ENCODE measurements at places on chromosomes 16 and 17.

- DNase-seq, result no peak
Observed at GRCh38 chr16:65489531-65490023, 367.7 kb upstream of the CDH11 start.

DNA sequence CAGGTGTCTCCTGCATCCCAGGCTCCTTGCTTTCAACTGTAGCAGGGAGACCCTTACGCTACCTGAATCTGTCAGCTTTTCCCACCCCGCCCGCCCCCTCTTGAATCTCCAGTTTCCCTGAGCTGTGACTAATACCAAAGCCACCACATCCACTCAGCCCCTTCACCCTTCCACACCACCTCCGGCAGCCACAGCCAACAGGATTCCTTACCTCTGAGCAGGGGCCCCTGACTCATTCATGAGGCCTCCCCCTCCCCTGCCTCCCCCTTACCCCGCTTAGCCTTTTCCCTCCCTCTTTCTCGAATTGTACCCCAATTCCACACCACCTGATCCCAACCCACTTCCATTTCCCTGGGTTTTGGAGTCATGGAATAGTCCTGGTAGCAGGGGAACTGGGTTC is 2.3 kb downstream of the STX1B start:
- no peak for DNase-seq

GRCh38 chr17:27602721-27603420 is 28.1 kb upstream of the LGALS9 start:
- peak; percentile 55 for DNase-seq

- peak; percentile 87 for DNase-seq
Observed at GRCh38 chr17:75271233-75271954, 363 bp upstream of the MIF4GD start.

DNA sequence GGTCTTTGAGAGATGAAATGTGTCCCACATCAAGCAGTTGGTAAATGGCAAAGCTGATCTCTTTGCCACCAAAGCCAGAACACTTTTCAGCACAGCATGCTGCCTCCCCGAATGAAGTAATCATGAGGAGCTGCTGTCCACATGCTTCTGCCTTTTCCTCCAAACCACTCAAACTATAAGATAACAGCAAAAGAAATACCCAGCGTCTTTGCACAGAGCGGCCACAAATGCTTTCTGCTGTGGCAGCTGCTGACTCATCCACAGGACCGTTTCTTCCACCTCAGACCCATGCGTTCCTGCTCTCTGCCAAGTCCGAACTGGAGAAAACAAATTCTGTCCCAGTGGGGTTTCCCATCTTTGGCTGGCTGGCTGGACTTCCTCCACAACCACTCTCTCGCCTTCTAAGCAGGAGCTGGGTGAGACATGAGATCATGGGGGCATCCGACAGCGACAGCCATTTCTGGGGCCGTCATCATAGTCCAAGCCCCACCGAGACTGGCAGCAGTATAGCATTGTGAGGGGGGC is 27.1 kb downstream of the TBC1D3B start:
- DNase-seq, result no peak

- DNase-seq, result no peak
Observed at GRCh38 chr16:62167551-62167950, 131.3 kb upstream of the CDH8 start.

DNA sequence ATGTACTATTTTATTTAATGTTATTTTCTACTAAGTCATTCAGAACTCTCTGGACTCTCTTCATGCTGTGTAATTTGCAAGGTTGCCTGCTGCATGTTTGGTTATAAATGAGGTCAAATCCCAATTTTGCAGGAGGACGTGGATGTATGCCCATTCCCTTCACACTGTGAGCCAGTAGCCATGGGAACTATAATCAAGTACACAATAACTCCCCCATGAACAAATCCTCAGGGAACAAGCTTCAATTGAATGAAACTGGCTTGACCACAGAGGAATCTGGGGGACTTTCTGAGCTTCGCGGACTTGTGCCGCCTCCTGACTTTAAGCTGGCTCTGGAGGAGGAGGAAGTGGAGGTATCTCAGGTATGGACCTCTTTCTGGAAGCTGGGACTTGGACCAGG is 14.6 kb upstream of the KCTD13 start:
- DNase-seq, result no peak

DNA sequence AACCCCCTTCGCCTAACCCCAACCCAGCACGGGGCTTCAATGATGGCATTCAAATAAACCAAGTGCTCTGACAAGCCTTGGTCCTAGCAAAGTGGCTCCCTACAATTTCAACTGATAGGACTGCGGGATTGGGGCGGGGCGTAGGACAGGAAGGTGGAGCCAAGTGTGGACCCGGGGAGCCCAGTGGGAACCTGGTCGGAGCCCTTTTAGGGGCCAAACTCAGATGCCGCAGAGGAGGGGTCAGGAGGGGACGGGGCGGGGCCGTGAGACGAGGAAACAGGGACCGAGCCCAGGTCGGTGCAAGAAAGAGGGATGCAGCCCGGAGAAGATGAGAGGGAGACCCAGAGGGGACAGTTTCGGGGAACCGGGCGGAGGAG is 13.2 kb upstream of the CDIPT start:
- no peak for DNase-seq

DNA sequence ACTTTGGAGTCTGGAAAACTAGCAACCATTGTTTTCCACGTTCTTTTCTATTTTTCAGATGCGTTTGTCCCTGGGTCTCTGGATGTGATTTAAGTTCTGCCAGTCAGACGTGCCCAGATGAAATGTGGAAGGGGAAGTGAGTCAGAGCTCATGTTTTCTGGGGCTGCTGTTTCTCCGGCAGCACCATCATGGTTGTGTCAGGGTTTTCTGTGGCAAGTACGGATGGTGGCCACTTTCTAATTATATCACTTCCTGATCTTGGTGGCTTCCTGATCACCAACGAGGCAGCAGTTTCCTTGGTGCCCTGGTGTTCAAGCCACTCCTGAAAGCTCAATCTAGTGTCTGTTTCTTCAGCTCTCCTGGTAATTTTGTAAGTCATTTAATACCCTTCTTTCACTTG is 31.4 kb upstream of the PMFBP1 start:
- peak; percentile 11 for DNase-seq

- DNase-seq, result no peak
Observed at GRCh38 chr16:84358601-84359295, 9.6 kb upstream of the ATP2C2 start.

- DNase-seq, result no peak
Observed at GRCh38 chr16:61948414-61948813, 87.8 kb downstream of the CDH8 start.

- no peak for DNase-seq
Observed at GRCh38 chr16:82626791-82627261, at the start of gene CDH13. TSS of gene CDH13 (plus strand) at chr16:82626969.

DNA sequence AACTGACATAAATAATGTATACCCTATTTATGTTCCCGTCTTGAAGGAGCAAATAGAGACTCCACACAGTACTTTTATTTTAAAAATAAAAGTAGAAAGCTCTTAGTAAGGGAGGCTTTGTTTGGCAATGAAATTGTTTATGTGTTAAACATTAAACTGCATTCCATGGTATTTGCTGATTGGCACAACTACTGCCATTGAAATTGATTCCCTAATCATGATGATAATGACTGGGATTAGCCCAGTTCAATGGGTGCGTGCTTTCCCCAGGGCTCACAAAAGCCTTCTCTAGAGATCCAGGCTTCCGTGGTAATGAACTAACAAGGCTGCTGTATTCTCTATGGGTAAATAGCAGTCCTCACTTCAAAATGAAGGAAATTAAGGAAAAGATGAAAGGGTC is 67.5 kb downstream of the GPRC5B start:
- no peak for DNase-seq

- no peak for DNase-seq
Observed at GRCh38 chr17:14320734-14321475, 20.0 kb downstream of the HS3ST3B1 start.

DNA sequence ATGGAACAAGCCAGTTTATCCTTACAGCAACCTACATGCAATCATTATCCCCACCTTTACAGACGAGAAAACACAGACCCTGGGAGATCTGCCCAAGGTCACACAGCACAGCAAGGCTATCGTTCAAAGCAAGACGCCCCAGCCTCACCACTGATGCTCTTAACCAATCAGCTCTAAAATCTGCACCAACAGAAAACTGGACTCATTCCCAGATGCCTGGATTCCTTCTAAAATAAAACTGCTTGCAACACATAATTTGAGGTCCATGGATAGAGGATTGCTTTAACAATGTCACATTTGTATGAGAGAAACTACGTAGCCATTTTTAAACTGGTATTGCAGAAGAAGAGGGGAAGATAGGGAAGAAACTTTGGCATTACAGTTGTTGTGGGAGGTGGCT is 6.8 kb downstream of the COTL1 start:
- DNase-seq, result no peak

- DNase-seq, result no peak
Observed at GRCh38 chr16:17339764-17340541, 130.8 kb downstream of the XYLT1 start.

DNA sequence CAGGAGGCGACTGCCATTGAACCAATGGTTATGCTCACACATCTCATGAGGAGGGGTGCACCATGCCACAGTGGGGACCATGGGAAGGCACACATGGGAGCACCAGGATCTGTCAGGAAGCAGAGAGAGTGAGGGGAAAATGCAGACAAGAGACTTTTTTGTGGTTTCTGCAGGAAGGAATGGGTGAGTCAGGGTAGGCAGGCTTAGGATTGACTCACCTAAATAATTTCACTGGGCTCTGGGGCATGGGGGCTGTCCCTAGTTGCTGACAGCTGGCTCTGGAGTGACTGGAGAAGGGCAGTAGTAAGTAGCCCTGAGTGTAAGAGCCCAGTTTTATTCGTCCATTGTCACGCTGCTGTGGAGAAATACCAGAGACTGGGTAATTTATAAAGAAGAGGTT is 202.4 kb downstream of the AXIN2 start:
- DNase-seq, result no peak

GRCh38 chr17:75978938-75979704 is at the start of the genes ACOX1 and TEN1:
TSS of gene ACOX1 (minus strand) at chr17:75979166. CDS start at chr17:75979073, 93 bp downstream.
TSS of gene TEN1 (plus strand) at chr17:75979240. CDS start at chr17:75986193, 6,953 bp downstream.
- DNase-seq, result peak; percentile 94

- no peak for DNase-seq
Observed at GRCh38 chr17:58282442-58282841, 1.7 kb upstream of the MPO start.

- DNase-seq, result no peak
Observed at GRCh38 chr16:27965801-27966200, 97.7 kb downstream of the GSG1L start.

DNA sequence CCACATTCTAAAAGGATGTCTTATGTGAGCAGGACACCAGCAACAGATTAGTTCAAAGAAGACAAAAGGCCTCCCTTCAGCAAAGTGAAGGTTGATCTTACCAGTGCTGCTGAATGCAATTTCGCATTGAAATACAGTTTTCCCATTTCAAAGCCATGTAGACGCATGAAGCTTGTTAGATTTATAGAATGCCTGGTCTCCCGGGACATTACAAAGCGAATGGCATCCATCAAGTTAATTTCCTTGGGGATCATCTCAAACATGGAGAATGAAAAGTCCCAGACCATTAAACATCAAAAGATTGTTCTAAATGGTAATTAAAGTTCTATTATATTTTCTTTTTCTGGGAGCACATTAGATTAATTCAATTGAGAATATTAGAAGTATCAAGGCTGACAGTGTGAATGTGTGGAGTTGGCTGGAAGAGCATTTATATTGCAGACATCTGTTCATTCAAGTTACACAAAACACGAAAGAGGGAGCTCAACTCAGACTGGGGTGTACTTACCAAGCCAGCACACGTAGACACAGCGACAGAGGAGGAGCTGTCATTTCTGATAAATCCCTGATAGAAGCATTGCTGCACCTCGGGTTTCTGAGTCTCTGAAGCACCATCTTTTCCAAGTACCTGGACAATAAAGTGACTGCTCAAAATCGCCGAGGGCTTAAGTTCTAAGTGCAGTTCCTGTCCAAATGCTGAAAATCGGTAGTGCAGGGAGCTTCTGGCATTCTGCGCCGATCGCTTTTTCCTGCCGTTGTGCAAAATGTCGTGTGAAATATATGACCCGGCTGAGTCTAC is 3.8 kb downstream of the ADAMTS18 start:
- no peak for DNase-seq

DNA sequence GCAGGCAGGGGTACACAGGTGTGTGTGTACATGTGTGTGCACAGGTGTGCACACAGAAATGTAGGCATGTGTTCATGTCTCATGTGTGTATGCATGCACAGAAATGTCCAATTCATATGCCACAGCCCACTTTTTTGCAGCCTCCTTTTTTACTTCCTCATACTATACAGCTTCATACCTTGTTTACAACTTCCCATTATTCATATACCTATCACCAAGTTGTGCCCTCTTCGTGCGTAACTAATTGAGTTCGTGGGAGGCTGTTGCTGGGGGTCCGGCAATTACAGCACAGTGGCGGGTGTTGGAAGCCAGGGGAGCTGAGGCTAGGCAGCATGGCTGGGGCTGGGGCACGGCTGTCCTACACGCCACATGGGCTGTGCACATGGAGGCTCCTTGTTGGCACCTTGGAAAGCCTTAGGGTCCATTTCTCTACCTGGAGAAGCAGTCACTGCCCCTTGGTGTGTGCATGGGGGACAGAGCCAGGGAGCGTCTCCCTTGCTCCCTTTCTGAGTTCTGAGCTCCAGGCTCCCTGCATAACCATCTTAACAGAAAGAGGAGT is 266.7 kb downstream of the ENGASE start:
- no peak for DNase-seq

DNA sequence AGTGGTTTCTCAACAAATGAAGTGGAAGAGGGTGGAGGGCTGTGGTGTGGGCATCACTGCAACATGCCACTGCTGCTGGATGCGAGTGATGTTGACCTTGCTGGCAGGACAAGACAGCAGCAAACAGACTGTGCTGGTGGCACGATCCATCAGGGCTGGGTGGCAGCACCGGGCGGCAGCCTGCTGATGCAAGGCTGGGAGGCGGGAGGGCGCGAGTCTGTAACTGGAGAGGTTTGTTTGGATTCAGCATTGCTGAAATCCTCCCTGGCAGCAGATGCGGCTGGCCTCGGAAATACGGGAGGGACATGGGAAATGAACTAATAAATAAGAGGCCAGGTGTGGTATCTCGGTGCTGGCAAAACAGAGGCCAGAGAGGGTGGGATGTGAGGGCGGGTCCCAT is 224.2 kb downstream of the ENGASE start:
- DNase-seq, result no peak

- DNase-seq, result peak; percentile 54
Observed at GRCh38 chr16:89863741-89864526, 9.5 kb upstream of the TCF25 start.

- peak; percentile 49 for DNase-seq
Observed at GRCh38 chr17:77887464-77888241, 70.8 kb upstream of the TNRC6C start.

GRCh38 chr17:74863420-74864296 is 4.0 kb upstream of the GRIN2C start:
- no peak for DNase-seq

DNA sequence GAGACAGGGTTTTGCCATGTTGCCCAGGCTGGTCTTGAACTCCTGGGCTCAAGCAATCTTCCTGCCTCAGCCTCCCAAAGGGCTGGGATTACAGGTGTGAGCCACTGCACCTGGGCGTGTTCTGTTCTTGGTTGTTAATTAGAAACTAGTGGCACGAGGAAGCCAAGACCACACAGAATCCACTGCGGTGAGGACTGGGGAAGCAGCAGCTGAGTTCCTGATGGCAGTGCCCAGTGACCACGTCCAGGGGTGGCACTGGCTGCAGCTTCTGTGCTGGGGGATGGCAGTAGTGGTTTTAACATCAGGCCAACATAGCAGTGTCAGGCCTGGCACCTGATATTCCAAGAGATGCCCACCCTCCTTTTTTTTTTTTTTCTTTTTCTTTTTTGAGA is 39.7 kb upstream of the NDRG4 start:
- DNase-seq, result no peak

Data from activated T-helper 2 cell treated with anti-CD3 and anti-CD28 coated beads, Interferon-gamma antibody, Interleukin-2, Interleukin-4, amounts not matched to agents 10 μg/mL and 5 μg/mL and 100 μg/mL, durations not matched to agents 14 hours and 24 hours and 36 hours (primary cell).